CD8-positive, alpha-beta memory T cell (primary cell): ENCODE measurements at places on chromosomes 5 and 9. TPM values are rescaled to one million over a fixed set of nuclear protein-coding genes. Genes with fewer than 3 reads are reported as not detected.

The NUTM2F gene
- total RNA-seq: not detected

The PCDHA9 gene
- not detected for total RNA-seq

The MEF2C gene
- total RNA-seq: 0.31 TPM

The ZNG1C gene
- total RNA-seq: 39.5 TPM

The UBE2R2 gene
- total RNA-seq: 28.8 TPM

The IFNB1 gene
- total RNA-seq: not detected

The GFI1B gene
- total RNA-seq: not detected

The ZNF367 gene
- total RNA-seq: 51.9 TPM

The SPATA24 gene
- total RNA-seq: 3.9 TPM

The BTNL8 gene
- total RNA-seq: 0.13 TPM

The SAPCD2 gene
- total RNA-seq: 11.5 TPM

The PCDHGB2 gene
- 0.33 TPM for total RNA-seq

The CCDC152 gene
- 14.5 TPM for total RNA-seq

The ARAP3 gene
- total RNA-seq: 6.9 TPM

The DPH7 gene
- 37.3 TPM for total RNA-seq

The SH2D3C gene
- 13.9 TPM for total RNA-seq

The SV2C gene
- not detected for total RNA-seq

The PCDHGA9 gene
- 0.09 TPM for total RNA-seq

The BARHL1 gene
- total RNA-seq: not detected

The ASS1 gene
- total RNA-seq: 2.3 TPM

The ANKRD18B gene
- total RNA-seq: not detected

The HCN1 gene
- not detected for total RNA-seq

The LCN15 gene
- not detected for total RNA-seq

The MRPL50 gene
- total RNA-seq: 16.2 TPM

The GHR gene
- total RNA-seq: not detected

The PRELID2 gene
- 1.2 TPM for total RNA-seq
